ENCODE measurements at places on chromosomes 4 and X.

- DNase-seq = no peak
These were observed 37.7 kb upstream of the ENPP6 start for GRCh38 chr4:184255361-184255760.

DNA sequence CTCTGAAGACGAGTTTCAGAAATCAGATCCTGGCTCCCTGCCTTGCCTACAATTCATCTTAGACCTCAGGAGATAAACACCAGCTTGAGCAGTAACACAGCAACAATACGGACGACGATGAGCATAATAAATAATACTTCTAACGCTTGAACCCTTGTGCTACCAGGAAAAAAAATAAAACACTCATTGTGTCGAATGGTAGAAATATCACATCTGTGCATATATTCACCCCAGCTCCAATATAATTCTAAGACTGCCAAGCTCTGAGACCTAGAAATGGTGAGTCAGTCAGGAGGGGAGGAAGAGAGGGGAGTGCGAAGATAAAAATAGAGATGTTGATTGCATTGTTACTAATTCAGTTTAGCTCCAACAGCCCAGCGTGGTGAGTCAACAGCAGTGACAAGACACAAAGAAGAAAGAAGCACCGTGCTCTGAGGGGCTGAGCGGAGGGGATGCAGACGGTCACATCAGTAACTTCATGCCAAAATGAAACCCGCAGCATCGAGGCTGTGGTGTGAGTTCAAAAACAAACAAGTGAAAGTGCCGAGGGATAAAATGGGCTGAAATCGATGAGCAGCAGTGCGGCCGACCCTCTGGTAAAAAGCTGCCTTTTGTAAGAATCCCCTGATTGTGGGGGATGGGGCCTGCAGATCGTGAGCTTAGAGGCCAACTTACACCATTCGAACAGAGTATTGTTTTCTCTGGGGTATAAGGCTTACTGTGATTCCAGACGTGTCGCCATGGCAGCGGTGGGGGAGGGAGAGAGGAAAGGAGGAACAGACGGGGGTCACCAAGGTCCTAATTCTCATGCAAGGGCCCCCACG, 150.4 kb downstream of the MGST2 start:
- DNase-seq = no peak

DNA sequence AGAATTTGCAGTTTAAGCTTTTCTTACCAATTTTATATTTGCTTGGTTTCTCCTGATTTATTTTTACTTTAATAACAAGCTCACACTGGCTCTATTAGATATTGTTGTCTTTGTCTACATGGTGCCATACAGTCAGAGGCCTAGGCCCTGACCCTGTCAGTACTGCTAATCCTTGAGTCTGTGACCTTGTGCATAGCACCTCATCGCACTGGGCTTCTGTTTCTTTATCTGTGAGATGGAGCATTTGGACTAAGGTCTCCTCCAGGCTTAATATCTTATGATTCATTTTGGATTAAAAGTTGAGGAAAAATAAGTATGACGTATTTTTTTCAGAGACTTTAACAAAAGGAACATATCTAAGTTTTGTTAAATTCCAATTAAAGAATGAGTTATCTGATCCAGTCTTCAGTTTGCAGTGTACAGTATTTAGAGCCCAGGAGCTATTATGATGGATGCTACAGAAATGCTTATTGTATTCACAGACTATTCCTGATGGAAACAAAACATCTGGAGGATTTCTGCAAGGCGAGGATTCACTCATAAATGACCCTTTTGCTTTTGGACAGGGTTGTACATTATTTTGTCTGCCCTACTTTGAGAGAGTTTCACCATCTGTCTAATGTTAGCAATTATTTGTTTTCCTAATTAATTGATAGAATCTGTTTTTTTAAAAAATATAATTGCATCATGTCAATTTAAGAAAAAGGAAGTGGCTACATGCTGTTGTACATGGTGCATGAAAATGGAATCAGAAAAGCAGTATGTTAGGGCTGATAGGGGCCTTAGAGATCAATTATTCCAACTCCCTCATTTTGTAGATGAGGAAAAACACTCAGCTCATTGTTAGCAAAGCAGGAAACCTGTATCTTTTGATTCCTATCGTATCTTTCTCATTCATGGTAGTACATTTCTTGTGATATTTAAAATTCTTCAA, 203.6 kb downstream of the BANK1 start:
- no peak for DNase-seq

DNA sequence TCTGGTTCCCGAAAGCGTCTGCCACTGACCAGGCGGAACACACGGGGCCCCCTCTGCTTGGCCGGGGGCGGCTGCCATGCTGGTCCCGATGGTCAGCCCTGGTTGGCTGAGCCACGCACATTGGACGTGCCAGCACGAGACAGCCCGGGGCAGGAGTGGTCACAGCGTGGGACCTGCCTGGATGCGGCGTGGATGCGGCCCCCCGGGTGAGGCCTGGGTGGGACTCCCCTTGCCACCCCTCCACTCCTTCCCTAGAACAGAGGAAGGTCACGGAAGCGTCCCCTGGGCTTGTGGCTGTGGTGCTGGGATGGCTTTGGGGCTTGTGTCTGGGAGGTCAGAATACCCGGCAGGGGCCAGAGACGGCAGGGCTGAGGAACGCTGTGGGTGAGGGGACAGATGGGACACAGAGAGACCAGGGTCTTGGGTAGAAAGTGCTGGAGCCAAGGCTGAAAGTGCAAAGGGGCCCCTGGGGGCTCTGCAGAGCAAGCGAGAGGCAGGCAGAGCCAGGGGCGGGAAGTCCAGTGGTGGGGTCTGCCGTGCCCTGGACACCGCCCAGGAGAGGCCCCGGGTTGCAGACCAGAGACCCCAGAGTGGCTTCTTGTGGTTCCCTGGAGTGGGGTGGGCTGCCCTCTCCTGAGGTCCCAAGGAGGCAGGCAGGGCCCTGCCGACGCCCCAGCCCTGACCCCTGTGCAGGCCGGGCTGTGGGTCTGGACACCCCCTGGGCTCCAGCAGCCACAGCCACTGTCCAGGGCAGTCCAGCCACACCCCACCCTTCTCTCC, 8.6 kb upstream of the CPLX1 start:
- no peak for DNase-seq

DNA sequence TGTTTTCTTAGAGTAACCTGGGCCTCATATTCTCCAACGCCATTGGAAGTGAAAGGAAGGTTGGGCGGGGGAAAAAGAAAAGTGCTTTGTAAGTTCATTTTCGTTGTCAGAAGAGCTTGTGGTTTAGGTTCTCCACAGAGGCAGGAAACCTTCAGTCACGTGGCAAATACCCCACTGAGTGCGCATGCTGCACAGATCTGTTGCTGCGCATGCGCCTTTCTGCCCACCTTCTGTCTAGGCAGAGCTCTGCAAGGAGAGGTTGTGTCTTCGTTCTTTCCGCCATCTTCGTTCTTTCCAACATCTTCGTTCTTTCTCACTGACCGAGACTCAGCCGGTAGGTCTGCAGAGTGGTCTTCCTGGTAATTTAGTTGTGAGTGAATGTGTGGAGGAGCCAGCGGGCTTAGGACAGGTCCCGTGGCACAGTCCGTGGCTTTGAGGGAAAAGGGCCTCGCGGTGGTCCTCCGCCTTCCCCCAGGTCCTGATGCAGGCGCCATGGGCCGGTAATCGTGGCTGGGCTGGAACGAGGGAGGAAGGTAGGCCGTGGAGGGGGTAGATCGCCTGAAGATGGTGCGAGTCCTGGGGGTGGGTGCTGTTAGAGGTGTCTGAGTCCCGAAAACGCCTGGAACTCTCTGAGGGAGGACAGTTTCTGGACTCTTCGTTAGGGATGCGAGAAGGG, at the start of gene PAGE5:
PAGE5 (plus strand) TSS at position 228 of the 676 bp plus-strand sequence. CDS start 1,037 bp downstream, outside the sequence.
- DNase-seq = no peak
